CD4-positive, alpha-beta T cell treated with Interleukin-4 for 1 hour (primary cell): ENCODE measurements at places on chromosomes 3 and 15.

DNA sequence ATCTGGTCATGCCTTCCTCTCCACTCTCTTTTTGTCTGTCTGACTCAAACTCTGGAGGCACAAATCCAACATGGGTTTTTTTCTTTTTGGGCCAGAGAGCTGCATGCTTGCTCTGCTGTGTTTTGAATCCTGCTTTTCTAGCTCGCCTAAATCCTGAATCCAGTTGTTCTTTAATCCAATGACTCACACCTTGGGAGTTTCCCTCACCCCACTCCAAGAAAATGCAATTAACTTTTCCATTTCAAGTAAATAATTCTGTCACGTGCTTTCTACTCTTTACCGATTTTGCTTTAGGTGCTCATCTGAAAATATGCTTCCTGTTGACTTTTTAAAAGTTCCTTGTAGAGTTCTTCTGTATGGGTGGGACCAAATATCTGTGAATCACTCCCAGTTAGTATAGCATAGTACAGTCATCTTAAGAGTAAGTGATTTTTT, 47.6 kb downstream of the SLMAP start:
- DNase-seq = peak; percentile 26

DNA sequence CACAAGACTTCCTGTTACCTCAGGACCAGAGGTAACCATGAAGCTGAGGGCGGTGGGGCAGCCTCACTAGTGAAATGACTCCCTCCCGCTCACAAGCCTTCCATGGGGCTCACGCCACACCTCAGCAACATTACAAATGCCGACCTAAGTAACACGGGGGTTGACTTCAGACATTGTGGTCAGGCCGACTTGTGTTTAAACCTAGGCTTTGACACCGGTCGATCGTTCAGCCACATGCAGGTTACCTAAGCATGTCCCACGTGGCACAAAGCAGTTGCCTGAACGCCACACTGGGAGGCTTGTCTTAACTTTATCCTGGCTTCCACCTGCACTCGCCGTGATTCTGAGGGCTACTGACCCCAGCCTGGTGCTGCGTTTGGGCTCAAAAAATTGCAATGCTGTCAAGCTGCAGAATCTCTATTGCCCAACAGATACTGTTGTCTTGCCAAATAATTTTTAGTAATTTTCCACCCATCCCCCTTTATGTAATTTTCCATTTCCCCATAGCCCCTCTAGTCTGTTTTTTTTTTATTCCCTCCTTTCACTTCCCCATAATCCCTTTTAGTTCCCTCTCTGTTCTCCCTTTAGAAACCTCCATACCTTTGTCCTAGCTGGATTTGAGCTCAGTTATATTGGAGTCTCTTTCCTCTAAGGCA, 158.6 kb upstream of the RGMA start:
- DNase-seq = no peak

GRCh38 chr3:127263037-127263436, 24.8 kb downstream of the PRR20G start:
- no peak for DNase-seq

DNA sequence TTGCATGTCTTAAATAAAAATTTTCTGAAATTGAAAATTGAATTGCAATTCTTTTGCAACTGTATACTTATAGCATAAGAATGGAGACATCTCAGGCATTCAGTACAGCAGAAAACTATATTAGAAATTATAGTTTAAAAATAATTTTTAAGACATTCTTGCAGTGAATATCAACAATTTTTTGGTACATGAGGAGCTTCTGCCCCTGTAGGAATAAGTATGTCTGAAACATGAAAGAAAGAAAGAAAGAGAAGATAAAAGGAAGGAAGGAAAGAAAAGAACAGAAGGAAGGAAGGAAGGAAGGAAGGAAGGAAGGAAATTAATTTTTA, 165.0 kb downstream of the GMNC start:
- DNase-seq = no peak

DNA sequence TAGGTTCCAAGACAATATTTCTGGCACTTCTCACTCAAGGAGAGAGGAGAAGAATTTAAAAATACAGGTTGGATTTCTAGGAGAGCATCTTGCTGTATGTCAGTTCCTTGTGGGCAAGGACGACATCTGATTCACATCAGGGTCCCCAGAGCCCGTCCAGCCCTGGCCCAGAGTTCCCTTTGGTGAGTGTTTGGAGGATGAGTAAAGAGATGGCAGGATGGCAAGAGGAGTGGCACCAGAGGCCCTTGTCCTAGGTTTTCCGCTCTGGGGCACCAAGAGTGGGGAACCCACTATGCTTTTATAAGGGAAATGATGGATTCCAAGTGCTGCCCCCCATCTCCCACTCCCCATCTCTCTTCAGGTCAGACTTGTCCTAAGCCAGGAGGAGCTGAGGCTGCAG, 181.8 kb downstream of the TBC1D2B start:
- DNase-seq = no peak

- no peak for DNase-seq
Measured at GRCh38 chr3:60877188-60877587, 374.1 kb downstream of the FHIT start.

GRCh38 chr3:141076036-141076773, 25.1 kb downstream of the SPSB4 start:
- DNase-seq = no peak

DNA sequence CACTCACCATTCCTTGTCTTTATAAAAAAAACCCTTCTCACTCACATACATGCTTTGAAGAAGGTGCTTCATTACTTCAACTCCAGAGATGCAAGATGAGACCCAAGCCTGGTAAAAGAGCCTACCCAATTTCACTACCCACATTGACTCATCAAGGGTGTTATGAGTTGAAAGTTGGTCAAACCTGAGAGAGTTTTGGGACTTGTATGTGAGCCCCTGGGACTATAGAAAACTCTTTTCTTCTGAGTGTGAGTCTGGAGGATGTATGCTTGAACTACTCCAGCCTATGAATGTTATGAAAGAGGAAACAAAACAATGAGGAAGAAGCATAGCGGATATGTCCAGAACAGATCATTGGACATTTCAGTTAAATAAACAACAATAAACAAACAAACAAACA, 106.5 kb upstream of the SATB1 start:
- no peak for DNase-seq

DNA sequence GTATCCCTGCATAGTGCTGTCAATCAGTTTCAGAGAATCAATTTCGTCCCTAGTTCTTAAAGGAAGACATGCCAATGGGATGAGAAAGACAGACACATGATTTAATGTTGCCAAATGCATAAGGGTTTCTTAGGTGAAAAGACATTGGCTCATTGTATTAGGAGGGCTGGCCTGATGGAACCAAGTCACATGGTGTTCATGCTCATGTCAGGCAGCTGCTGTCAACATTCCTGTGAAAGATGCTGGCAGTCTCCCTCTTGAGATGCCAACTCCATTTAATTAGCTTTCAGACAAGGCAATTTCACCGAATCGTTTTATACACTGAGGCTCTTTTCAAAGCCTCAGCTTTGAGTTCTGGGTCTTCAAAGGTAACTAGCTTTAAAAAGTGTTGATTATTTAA, 16.1 kb upstream of the IL1RAP start:
- no peak for DNase-seq

- DNase-seq = no peak
Measured at GRCh38 chr3:146404436-146404835, 64.9 kb downstream of the PLSCR2 start.

- no peak for DNase-seq
Measured at GRCh38 chr3:157369727-157370421, 66.8 kb upstream of the PTX3 start.

DNA sequence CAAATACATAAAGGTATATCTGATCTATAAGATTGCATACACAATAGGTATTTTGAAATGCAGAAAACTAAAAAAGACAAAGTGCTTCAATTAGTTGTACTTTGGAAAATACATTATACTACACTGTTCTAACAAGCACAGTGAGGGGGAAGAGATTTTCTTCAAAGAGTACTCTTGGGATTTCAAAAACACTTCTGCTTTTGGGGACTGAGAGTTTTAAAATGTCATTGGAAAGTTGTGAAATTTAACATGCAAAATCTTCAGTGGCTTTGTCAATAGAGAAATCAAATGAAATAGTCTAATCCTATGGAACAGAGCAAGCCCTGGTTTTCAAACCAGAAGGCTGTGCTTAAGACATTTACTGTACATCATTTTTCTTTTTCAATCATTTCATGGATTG, 322.2 kb upstream of the SEMA6D start:
- no peak for DNase-seq

GRCh38 chr3:63240381-63240902, 37.7 kb upstream of the SYNPR start:
- no peak for DNase-seq

GRCh38 chr3:133572158-133573053, 1.1 kb upstream of the CDV3 start:
- peak; percentile 57 for DNase-seq

DNA sequence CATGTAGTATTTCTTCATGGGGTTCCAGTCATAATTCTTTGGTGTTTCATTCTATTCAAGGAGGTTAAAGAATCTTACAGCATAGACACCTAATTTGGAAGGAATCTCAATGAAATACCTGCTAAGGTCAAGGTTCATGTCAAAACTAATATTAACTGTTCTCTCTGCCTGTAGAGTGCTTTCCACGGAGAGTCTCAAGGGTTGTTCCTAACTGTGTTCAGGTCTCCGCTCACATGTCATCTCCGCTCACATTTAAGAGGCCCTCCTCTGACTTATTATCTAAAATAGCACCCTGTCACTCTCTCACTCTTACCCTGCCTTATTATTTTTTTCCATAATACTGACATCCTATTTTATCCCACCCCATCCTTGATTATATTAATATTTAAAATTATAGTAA, 239.9 kb downstream of the RBMS3 start:
- DNase-seq = no peak

DNA sequence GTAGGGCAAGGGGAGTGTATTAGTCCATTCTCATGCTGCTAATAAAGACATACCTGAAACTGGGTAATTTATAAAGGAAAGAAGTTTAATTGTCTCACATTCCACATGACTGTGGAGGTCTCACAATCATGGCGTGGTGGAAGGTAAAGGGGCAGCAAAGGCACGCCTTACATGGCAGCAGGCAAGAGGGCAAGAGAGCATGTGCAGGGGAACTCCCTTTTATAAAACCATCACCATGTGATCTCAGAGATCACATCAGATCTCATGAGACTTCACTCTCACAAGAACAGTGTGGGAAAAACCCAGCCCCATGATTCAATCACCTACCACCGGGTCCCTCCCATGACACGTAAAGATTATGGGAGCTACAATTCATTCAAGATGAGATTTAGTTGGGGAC, 41.4 kb downstream of the SUMF1 start:
- DNase-seq = no peak

DNA sequence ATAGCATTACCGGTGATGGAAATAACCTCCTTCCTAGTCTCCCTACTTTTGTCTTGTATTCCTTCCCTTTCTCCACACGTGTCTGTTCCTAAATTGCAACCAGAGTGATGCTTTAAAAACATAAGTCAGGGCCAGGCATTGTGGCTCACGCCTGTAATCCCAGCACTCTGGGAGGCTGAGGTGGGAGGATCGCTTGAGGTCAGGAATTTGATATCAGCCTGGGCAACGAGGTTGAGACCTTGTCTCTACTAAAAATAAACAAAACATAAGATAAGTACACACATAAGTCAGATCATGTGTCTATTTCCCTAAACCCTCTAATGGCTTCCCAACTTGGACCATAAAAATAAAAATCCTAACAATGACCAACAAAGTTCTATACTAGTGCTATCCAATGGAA, 18.4 kb downstream of the ARMC8 start:
- no peak for DNase-seq

GRCh38 chr3:120192159-120192558, 92.9 kb downstream of the GPR156 start:
- DNase-seq = no peak

DNA sequence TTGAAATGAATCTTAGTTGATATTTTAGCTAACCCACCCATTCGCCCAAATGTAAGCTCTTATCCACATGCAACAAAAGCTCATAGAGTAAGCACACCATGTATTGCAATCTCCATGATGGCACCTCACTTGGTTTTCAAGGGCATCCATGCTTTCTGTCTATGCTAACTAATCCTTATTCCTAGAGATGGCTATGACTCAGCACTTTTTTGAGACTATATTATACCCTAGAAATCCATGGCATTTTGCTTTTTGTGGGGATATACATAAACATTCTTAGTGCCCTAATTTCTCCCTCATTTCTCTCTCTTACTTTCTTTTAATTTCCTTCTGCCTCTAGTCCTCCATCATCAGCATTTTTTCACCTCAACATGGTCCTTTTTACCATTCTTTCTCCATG, 168.5 kb upstream of the STT3B start:
- DNase-seq = no peak

DNA sequence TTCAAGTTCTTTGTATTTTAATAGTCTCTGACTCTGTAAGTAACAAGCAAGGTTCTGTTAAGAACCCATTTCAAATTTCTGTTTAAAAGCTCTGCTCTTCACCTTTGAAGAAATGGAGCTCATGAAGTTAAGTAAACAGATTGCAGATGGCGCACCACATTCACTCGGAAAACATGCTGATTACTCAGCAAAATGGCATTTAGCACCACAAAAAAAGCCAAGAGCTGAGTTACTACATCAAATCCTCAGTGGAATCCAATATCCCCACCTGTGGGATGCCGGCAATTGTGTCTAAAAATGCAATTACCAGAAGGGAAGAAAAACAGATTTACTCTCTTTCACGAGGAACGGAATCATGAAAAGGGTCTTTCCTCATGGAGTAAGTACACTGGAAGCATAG, 758.0 kb downstream of the NTRK3 start:
- no peak for DNase-seq

DNA sequence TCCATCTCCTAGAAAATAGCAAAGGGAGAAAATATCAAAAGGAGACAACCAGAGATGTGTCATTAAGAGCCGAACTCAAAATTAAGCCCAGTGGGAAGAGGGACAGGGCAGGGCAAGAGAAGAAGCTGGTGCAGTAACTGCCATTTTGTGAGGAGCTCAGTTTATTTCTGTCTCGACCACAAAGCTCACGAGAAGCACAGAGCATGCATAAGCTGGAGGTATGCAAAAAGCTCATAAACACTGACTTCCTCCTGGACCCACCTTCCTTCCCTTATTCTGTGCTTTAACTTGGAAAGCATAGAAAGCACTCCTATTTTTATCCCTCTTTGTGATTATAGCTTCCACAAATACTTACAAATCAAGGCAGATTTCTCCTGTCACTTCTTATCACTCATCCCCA, 81.3 kb downstream of the DGKG start:
- no peak for DNase-seq
